ENCODE measurements at places on chromosomes 5 and 9.
A peak's percentile ranks its signal among the peaks of the same experiment; 100 is the strongest.

- H3K27me3 ChIP-seq: no peaks in the 10 kb centered on the region
- no peak for DNase-seq
- no peak overlapping the region for H3K27ac ChIP-seq
Measured at GRCh38 chr9:108837530-108837929, 18.3 kb downstream of the ACTL7B start.

- no peak overlapping the region for H3K4me3 ChIP-seq
- H3K27me3 ChIP-seq: no peaks in the 10 kb centered on the region
- no peak overlapping the region for H3K27ac ChIP-seq
Measured at GRCh38 chr9:17706347-17706746, 127.5 kb downstream of the SH3GL2 start.

GRCh38 chr5:142015781-142016533 lies 3.1 kb upstream of the GNPDA1 start:
- no peaks in the 10 kb centered on the region for H3K27me3 ChIP-seq
- H3K4me1 ChIP-seq: peaks cover 68% of the 10 kb centered on the region
- no peaks in the 10 kb centered on the region for H3K36me3 ChIP-seq
- DNase-seq: peak; percentile 58
- H3K4me3 ChIP-seq: peak overlapping the region; percentile 6

DNA sequence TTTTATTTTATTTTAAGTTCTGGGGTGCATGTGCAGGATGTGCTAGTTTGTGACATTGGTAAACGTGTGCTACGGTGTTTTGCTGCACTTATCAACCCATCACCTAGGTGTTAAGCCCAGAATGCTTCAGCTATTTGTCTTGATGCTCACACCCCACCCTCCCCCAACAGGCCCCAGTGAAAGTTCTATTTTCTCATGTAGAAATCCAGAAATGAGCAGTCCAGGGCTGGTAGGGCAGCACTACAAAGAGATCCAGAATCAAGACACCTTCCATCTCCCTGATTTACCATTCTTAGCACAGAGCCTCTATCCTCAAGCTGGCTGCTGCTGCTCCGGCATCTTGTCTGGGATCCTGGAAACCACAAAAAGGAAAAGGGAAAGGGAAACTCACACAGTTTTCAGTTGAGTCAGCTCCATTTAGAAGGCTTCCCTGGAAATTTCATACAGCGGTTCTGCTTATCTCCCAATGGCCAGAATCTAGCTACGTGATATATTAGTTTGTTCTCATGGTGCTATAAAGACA lies 85.4 kb upstream of the SMARCA2 start:
- no peaks in the 10 kb centered on the region for H3K36me3 ChIP-seq
- H3K4me3 ChIP-seq: no peak overlapping the region
- H3K4me1 ChIP-seq: no peaks in the 10 kb centered on the region
- no peaks in the 10 kb centered on the region for H3K27me3 ChIP-seq

DNA sequence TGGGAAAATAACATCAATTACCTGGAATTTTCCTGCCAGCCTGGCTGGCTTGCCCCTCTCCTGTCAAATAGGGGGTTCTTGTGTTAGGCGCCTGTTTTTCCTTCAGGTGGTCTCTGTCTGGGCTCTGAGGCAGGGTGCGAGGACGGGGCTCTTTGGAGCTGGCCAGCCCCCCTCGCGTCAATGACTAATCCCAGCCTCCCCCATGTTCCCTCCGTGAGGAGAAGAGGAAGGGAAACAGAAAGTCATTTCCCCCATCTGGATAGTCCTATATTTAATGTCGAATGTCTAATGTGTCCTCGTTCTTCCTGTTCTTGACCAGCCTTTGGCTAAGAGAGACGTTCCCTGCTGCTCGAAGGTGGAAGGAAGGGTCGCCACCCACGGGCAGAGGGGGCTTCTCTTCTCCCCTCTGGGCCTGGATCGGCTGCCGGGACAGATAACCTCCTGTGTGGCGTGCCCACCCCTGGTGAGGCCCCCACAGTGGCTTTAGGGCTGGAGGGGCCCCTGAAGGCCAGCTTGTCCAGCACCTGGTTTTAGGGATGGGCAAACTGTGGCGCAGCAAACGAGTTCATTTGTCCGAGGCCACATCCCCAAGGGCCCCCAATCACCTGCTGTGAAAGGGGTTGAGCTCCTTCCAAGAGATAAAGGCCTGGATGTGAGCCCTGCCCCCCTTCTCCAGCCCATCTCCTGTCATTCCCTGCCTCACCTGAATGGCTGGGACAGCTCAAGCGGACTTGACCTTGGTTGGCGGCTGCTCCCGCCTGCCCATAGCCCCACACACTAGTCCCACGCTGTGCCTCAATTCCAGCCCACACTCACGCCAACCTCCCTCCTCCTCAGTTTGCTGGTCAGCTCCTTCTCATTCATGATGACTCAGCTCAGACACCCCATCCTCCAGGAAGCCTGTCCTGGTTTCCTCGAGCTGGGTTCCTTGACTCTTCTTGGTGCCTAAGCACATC lies 35.9 kb upstream of the UNC5A start:
- no peak overlapping the region for H3K4me3 ChIP-seq
- no peak for DNase-seq
- no peaks in the 10 kb centered on the region for H3K36me3 ChIP-seq

DNA sequence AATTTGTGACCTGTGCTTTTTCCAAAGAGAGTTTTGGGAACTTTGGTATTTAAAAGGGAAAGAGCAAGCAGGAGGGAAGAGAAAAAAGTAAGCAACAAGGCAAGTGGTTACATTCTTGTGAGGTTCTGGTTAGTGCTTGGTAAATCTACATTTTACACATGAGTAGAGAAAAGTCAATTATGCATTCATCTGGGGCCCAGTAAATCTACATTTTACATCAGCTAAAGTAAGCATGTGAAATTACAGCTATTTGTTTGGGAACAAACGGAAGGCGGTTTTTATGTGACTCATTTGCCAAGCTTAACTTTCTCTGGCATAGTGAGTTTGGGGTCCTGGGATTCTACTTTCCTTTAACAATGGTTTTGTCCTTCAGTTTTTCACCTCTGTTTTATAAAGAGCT lies 102.2 kb downstream of the SNX18 start:
- no peak overlapping the region for H3K4me3 ChIP-seq
- no peak overlapping the region for H3K27ac ChIP-seq
- DNase-seq: no peak
- no peaks in the 10 kb centered on the region for H3K36me3 ChIP-seq
- no peaks in the 10 kb centered on the region for H3K27me3 ChIP-seq

DNA sequence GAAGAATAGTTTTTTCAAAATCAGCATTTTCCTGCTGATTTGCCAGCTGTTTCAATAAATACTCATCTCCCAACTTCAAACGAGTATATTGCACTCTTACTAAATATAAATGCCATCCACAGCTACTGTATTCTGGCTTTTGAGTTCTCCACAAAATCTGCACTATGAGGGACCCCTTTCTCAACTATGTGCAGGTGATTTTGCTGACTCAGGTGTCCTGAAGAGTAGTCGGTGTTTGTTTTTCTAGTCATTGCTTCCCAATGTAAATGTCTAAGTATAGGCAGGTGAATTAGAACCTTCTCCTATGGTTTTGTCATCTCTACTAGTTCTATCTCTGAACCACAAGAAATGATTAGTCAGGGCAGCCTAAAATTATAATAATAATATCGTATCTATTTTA lies 616.8 kb upstream of the MEF2C start:
- no peaks in the 10 kb centered on the region for H3K4me1 ChIP-seq
- no peaks in the 10 kb centered on the region for H3K36me3 ChIP-seq
- DNase-seq: no peak
- no peaks in the 10 kb centered on the region for H3K27me3 ChIP-seq

DNA sequence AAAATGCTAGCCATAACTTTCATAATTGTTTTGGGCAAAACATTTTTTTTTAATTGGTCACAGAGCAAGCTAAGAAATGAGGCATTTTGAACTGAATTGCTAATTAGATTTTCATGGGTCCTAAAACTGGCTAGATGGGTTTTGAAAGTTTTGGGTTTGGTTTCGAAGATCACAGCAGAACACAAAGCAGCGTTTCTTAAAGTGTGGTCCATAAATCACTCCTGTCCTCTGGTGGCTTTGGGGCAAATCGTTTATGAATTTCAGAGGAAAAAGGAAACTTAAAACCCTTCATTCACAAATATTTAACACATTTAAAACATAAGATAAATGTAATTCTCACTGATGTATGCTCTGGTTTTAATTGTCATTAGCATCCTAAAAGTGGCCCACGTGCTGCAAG lies 503.7 kb downstream of the SPATA31D1 start:
- H3K4me1 ChIP-seq: no peaks in the 10 kb centered on the region
- no peaks in the 10 kb centered on the region for H3K36me3 ChIP-seq
- no peaks in the 10 kb centered on the region for H3K27me3 ChIP-seq
- no peak overlapping the region for H3K27ac ChIP-seq
- H3K4me3 ChIP-seq: no peak overlapping the region

DNA sequence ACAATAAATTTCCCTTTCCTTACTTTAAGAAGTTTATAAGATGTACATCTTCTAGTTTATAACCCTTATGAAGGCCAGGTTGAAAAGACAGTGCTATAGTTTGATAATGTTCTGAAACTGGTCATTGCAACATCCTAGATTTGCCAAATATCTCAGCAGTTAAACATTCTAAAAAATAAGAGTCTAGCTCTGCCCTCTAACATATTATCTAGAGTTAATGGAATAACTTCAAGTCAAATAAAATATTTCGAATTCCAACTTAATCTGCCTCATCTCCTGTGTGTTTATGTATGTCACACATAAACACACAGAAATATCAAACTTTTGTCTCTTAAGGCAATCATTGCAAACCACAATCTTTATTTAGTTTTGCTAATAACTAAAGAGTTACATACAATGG lies 796.6 kb downstream of the TLE1 start:
- H3K36me3 ChIP-seq: no peaks in the 10 kb centered on the region
- no peaks in the 10 kb centered on the region for H3K27me3 ChIP-seq
- no peak overlapping the region for H3K4me3 ChIP-seq
- DNase-seq: no peak
- H3K27ac ChIP-seq: no peak overlapping the region

DNA sequence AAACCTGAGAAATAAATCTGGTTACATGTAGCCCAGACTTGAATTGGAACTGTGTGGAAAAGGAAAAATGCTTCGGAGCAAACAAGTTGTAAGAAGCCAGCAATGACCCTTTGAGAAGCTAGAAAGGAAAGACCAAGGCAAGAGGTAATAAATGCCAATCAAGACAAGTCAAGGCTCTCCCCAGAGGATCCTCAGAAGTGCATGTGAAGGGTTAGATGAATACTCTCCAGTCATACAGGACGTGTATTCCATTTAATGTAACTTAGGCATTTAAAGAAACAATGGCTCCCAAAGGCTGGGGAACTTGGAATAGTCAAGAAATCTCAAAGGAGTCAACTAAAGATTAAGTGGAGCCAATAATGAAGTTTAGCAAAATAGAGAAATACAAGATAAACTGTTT lies 36.2 kb downstream of the EPB41L4A start:
- H3K36me3 ChIP-seq: no peaks in the 10 kb centered on the region
- H3K27me3 ChIP-seq: no peaks in the 10 kb centered on the region
- H3K4me1 ChIP-seq: no peaks in the 10 kb centered on the region
- DNase-seq: no peak

- H3K27me3 ChIP-seq: no peaks in the 10 kb centered on the region
- no peak overlapping the region for H3K4me3 ChIP-seq
- peaks cover 60% of the 10 kb centered on the region for H3K36me3 ChIP-seq
- H3K27ac ChIP-seq: peak overlapping the region; percentile 10
- peaks cover 33% of the 10 kb centered on the region for H3K4me1 ChIP-seq
Measured at GRCh38 chr5:151063142-151063989, 17.5 kb downstream of the TNIP1 start.

DNA sequence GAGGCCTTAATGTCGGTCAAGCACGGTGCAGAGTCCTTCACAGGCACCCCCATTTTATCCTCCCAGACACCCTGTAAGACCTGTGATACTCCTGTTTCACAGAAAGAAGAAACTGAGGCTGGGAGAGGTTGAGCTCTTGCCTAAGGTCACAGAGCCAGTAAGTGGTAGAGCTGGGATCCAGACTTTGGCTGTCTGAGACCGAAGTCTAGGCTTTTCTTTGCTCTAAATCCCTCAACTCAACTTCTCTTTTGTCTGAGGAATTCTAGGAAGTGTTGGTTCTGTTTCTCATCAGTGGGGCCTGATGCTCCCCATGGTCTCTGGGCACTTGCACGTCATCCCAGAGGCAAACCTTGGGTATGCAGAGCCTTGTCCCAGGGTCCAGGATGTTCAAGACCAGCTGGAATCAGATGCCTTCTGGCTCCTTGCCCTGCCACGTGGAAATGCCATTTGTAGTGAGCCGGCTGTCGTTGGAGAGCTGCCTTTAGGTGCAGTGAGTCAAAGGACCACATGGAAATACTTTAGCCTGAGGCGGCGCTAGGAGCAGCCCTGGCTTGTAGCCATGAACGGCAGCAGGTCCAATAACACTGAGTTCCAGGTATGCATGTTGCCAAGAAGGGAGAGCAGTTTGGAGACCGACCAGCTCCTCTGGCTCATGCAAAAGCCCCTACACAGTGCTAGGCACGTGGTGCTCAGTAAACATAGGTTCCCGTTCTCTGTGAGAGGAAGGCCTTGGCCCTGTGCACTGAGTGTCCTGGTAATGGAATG lies 9.2 kb downstream of the DCANP1 start:
- H3K27ac ChIP-seq: peak overlapping the region; percentile 51
- H3K4me3 ChIP-seq: no peak overlapping the region
- H3K36me3 ChIP-seq: no peaks in the 10 kb centered on the region
- DNase-seq: no peak

GRCh38 chr5:116527582-116527981 lies 47.0 kb downstream of the SEMA6A start:
- no peaks in the 10 kb centered on the region for H3K4me1 ChIP-seq
- no peak for DNase-seq
- no peaks in the 10 kb centered on the region for H3K36me3 ChIP-seq
- H3K27me3 ChIP-seq: no peaks in the 10 kb centered on the region
- H3K27ac ChIP-seq: no peak overlapping the region

- H3K4me3 ChIP-seq: no peak overlapping the region
- no peak for DNase-seq
- H3K27me3 ChIP-seq: no peaks in the 10 kb centered on the region
- H3K27ac ChIP-seq: no peak overlapping the region
Measured at GRCh38 chr9:112665347-112665746, 52.6 kb downstream of the INIP start.

GRCh38 chr9:82957529-82958379 lies 105.2 kb downstream of the RASEF start:
- no peaks in the 10 kb centered on the region for H3K36me3 ChIP-seq
- H3K4me3 ChIP-seq: no peak overlapping the region
- no peaks in the 10 kb centered on the region for H3K4me1 ChIP-seq
- no peak overlapping the region for H3K27ac ChIP-seq

- H3K27me3 ChIP-seq: peaks cover 9% of the 10 kb centered on the region
- H3K4me1 ChIP-seq: no peaks in the 10 kb centered on the region
- H3K36me3 ChIP-seq: no peaks in the 10 kb centered on the region
- peak overlapping the region; percentile 70 for H3K27ac ChIP-seq
- no peak for DNase-seq
- no peak overlapping the region for H3K4me3 ChIP-seq
Measured at GRCh38 chr9:130536701-130537107, 42.7 kb upstream of the FUBP3 start.

GRCh38 chr5:139387611-139388197 lies 2.0 kb downstream of the MZB1 start:
- H3K27ac ChIP-seq: no peak overlapping the region
- H3K4me1 ChIP-seq: peaks cover 51% of the 10 kb centered on the region
- no peaks in the 10 kb centered on the region for H3K27me3 ChIP-seq
- no peak overlapping the region for H3K4me3 ChIP-seq
- no peak for DNase-seq

- peak overlapping the region; percentile 9 for H3K4me3 ChIP-seq
- H3K27me3 ChIP-seq: no peaks in the 10 kb centered on the region
- no peak overlapping the region for H3K27ac ChIP-seq
- DNase-seq: no peak
- no peaks in the 10 kb centered on the region for H3K4me1 ChIP-seq
Measured at GRCh38 chr5:175059687-175060211, 335.4 kb downstream of the MSX2 start.

Data from CD8-positive, alpha-beta memory T cell (primary cell).